ENCODE measurements at places on chromosomes 13 and 19.

- peak; percentile 30 for DNase-seq
Observed at GRCh38 chr13:97026531-97027161, 32.4 kb upstream of the OXGR1 start.

DNA sequence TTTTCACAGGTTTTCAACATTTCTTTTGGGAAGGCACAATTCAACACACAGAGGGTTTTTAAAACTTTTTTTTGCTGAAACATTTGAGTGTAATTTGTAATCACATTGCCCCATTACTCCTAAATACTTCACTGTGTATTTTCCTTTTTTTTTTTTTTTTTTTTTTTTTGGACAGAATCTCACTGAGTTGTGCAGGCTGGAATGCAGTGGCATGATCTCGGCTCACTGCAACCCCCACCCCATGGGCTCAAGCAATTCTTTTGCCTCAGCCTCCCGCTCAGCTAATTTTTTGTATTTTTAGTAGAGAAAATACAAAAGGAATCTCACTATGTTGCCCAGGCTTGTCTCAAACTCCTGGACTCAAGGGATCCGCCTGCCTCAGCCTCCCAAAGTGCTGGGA is 14.8 kb upstream of the DNAJC15 start:
- peak; percentile 74 for DNase-seq

GRCh38 chr13:90752070-90752469 is 595.4 kb upstream of the MIR17HG start:
- DNase-seq = no peak

DNA sequence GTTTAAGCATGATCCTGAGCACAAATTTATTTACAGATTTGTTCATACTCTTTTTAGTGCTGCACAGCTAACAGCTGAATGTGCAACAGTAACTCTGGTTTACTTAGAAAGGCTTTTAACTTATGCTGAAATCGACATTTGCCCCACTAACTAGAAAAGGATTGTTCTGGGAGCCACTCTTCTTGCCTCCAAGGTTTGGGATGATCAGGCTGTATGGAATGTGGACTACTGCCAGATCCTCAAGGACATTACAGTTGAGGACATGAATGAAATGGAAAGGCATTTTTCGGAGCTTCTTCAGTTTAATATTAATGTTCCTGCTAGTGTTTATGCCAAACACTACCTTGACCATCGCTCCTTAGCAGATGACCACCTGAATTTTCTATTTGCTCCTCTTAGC is 16.0 kb downstream of the ZNF100 start:
- DNase-seq = peak; percentile 38

DNA sequence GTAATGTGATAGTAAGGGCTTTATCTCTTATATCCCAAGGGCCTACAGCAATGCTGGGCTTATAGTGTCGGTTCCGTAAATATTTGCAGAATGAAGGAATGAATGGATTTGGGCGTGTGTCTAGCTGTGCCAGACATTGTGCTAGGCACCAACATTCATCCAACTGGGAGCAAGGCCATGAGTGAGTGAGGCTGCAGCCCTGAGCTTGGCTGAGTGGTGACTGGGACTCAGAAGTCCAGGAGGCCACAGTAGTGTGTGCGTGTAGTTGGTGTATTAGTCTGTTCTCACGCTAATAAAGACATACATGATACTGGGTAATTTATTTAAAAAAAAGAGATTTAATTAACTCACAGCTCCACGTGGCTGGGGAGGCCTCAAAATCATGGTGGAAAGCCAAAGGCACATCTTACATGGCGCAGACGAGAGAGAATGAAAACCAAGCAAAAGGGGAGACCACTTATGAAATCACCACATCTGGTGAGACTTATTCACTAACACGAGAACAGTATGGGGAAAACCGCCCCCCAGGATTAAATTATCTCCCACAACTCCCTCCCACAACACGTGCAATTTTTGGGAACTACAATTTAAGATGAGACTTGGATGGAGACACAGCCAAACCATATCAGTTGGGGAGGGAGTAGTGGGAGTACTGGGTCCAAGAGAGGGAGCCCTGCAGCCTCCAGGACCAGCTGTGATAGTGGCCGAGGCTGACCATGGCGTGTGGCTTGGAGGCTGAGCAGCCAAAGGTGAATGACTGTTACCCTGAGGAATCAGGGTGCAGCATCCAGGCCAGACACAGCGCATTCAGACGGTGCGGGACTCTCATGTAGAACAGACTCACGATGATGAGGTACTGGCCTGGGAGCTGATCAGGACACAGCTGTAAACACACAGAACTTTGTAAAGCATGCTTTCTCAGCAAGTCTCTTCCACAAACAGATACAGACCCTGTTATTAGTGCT is 104.6 kb downstream of the TEX26 start:
- DNase-seq = no peak

DNA sequence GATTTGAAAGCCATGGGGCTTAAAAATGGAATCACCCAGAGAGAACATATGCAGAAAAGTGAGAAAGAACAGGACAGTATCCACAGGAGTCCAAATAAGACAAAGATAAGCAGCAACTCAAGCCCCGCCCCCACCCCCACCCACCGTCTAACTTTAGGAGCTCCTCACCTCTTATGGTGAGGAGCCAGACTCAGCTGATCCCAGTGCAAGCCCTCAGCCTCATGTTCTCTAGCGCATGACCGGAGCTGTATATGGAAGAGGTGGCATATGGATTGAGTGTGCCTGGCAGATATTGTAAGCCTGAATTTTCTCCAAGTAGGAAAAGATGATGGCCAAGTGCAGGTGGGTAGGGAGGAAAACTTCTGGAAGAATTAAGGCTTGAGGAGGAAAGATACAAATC is 36.4 kb upstream of the DCT start:
- no peak for DNase-seq

Measured in fibroblast of skin of right biceps (primary cell).